Body of pancreas (tissue), 4 donors: ENCODE measurements at places on chromosomes 11 and 22.

DNA sequence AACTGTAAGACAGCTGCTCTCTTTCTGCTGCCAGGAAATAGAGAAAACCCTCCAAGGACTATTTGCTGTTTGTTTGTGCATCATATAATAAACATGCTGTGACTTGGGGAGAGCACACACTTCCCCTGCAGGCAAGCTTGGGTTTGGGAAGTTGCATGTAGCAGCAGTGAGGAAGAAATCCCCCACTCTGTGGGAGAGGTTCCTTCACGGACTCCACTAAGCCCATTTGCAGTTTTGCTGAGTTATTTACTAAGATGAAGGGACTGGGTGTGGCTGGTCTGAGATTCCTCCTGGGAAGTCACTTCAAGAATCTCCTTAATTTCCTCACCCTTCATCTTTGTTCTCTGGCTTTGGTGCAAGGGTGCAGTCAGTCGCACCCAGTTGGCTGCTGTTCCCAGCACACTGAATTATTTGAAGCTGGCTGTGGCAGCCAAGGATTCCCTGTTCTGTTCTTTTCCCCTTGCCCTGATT is 104.9 kb downstream of the ARFGAP2 start:
- no peak for DNase-seq

DNA sequence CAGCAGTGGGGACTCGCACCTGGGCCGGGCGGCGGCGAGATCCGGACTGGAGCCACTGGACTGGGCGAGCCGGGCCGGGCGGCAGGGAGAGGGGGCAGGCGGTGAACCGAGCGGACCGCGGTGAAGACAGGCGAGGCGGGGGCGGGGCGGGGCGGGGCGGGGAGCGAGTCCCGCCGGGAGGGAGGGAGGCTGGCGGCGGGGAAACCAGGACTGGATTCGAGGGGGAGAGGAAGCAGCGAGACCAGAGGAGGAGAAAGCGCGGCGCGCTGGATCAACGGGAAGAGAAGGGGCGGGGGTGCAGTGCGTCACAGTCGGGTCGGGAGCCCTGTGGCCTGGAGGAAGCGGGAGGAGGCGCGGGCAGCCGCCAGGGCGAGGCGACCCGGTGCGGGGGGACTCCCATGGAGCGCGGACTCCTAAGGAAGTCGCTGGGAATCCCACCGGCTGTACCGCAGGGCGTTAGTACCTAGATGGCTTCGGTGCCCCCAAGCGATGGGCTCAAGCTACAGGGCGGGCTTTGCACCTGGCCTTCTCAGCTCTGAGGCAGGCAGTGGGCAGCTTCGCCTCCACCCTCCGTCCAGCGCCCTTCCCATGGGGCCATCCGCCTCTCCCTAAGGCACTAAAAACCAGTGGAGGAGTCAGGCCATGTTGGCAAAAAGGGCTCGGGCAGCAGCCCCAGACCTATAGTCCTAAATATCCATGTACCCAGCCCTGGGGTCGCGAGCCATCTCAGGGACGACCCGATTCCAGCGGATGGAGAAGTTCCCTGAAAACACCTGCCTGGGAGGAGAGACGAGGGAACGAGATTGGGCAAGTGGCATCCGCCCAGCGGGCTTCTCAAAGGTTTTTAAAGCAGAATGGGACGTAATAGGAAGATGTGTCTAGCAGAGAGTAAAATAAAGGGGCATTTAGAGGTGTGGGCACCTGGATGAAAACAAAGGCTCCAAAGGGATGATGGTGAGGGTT is at the start of gene TMEM121B:
Gene TMEM121B (minus strand): TSS at position 128 of the 963 bp plus-strand sequence. CDS start 233 bp downstream, outside the sequence.
- peak; percentile 85 for DNase-seq

DNA sequence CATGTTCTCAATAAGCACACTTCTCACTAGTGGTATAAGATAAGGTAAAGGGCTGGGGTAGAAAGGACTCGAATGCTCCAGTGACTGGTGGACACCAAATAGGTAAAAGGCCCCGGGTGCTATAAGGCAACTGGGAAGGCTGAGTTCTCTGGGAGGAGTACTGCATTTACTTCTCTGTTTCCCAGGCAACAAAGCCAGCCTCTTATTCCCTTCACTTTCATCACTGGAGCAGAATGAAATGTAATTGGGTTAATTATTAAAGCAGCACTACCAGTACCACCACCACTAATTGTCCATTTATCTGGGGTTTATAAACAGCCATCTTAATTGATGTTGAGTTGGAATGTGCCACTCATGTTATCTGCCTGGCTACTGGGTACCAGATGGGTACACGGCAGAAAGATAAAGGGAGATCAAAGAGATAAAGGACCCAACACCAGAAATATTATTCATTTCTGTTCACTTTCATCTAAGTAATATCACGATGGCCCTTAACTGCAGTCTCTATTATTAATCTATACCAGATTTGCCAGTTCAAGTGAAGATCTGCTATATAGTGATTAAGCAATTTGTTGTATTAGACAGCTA is 94.4 kb upstream of the CHRM4 start:
- DNase-seq: peak; percentile 6

- no peak for DNase-seq
These were observed 46.1 kb upstream of the PRDM11 start for GRCh38 chr11:45100339-45100738.

DNA sequence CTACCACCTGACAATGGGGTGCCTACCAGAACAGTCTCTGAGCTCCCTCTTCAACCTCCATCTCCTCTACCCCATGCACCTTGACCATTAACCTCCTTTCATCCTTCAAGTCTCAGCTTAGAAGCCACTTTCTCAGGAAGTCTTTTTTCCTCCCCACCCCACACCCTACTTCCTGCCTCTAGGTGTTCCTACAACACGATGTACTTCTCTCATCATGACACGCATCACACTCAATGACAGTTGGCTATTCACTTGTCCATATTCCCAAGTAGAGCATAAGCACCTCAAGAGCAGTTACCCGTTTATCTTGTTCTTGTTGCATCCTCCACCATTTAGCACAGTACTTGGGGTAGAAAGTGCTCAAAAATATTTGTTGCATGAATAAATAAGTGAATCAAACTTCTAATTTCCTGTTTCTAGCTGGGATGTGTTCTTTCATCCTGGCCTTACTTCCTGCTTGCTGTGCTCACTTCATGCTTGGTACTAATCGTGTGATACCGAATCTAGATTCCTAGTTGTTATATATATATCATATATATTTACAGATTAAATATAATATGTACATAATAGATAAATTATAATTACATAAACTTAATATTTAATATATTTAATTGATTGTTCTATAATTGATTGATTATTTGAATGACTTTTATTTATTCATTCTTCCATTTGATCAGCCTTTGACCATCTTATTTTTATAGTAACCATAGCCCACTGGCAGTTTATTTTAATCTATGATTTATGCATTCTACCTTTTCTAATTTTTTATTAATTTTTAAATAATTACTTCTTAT is 177.5 kb upstream of the TMEM45B start:
- no peak for DNase-seq

DNA sequence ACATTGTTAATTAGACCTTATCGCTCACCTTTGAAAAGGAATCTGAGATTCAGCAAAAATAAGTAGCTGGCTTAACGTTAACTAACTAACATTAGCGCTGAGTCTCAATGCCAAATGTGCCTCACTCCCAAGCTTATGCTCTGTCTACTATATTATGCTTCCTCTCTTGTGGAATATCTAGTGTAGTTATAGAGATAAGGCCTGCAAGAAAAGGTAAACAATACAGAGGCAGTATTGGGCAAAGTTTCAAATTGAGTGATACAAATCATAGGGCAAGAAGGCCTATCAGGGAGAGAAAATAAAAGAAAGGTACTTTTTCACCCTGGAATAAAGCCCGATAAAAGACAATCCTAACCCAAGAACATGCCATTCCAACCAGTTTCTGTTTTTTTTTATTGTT is 61.6 kb upstream of the SLC17A6 start:
- DNase-seq: no peak

DNA sequence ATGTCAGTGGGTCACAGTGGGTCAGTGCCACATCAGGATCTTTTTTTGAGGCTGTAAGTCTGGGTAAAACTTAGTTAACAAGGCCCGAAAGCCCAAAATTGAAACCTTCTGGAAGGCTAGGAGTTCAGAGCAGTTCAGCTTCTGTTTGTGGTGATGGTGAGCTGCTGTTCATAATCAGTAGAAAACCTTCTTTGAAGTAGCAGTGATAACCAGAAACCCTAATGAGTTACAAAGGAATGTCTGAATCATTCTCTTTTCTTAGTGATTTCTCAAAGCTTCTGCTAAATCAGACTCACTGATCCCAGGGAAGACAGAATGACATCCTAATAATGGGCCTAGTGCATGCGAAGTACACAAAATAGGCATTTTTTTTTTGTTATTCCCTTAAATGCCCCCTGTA is 124.7 kb downstream of the PARVA start:
- DNase-seq: no peak
